ENCODE measurements at places on chromosomes 3 and 15.

- DNase-seq, result no peak
Measured at GRCh38 chr3:141371882-141372281, 3.6 kb downstream of the ZBTB38 start.

DNA sequence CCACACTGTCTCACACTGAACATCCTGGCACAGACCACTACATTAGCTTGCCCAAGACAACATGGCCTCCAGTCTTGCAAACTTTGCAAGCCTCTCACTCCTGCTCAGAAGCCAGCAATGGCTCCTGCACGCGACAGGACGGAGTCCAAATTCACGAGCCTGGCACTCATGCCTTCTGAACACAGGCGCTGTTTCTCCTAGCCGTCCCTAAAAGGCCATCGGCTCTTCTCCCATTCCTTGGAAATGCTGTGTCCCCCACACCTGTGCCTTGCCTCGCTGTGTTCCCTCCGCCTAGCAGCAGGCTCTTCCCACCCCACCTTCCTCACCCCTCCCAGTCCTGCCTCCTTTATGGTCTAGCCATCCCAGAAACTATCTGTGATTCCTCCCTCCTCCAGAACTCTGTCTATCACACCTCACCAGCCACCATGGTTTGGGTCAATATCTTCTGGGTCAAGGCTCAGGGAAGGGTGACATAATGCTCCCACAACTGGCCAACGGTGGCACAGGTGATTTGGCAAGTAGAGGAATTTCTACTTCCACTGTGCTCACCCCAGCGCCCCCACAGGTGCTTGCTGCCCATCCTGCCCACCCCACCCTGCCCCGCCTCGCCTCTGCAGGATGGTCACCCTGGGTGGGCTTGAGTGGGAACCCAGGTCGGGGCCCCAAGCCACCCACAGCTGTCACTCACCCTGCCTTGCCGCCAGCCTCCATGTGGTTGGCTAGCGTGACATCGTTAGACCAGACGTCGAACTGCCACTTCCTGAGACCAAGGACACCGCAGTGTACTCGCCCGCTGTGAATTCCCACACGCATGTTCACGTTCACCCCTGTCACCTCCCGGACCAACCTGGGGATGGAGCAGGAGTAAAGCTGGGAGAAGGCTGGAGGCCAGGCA, 120.7 kb downstream of the ADCY5 start:
- no peak for DNase-seq

GRCh38 chr15:26525096-26525495, 247.8 kb downstream of the GABRB3 start:
- DNase-seq, result no peak

- DNase-seq, result no peak
Measured at GRCh38 chr3:84959470-84960271, 882 bp downstream of the CADM2 start.

- no peak for DNase-seq
Measured at GRCh38 chr3:123143669-123144411, 57.9 kb upstream of the SEC22A start.

DNA sequence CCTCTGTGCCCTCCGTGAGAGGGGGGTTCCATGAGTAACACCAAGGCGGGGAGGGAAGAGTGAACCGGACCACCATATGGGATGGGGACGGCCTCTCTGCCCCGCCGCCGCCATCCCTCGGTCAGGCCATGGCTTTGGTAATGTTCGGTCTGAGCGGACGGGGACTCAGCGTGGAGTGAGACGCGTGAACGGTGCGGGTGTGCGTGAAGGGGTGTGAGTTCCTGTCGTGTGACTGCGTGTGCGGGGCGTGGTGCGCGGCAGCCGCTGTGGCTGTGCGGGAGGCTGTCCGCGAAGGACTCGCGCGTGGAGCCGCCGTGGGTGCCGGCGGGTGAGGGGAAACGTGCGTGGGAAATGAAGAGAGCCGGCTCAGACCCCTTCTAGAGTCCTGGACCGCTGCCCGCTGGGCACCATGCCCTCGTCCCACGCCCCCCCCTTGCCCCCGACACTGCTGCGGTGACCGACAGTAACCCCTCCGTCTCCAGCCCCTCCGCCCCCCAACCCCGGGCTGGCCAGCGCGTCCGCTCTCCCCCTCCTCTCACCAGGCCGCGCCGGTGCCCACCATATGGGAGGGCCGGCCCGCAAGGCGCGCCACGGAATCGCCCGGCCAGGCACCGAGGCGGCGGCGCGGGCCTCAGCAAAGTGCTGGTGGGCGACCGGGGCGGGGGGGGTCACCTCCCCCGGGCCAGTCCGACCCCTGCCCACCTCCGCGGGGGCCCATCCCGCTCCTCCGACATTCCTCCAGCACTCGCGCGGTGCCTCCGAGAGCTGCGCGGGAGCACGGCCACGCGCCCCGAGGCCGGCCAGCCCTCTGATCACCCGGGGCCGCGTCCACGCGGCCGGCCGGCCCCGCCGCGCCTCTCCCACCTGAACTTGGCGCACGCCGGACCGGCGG, 589 bp downstream of the KLF15 start:
- no peak for DNase-seq

DNA sequence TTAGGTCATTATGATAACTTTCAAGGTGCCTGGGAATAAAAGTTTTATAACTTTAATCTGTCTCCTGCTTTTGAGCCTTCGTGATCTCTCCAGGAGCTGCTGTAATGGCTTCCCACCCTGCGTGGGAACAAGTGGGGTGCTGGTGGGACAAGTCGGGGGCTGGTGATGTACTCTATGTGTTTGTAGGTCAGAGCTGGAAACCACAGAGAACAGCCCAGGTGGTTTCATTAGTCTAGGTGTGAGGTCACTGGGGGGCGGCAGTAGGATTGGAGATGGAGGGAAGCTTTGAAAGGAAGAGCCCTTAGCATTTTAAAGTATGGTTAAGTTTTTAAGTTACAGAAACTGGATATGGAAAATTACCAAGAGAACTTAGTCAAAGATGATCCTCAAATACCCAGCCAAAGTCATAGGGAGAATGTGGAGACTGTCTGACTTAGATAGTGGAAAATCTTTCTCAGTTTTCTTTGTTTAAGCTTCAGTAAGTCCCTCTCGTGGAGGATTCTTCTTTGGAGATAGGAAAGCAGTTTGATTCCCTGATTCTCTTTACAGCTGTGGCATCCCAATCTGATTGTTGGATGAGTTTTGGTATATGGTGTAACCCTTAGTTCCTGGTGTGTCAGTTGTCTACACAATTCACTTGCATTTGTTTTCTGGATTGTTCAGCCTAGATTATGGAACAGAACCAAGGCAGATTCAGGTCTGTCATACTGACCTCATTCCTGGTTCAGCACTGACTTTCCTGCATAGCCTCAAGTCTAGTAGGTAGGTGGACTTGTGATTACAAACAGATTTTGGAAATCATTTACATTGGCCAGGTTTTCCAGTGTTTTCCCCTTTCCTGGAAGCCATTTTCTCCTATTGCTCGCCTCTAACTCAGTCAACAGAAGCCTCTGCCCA, 115.6 kb downstream of the FNDC3B start:
- DNase-seq, result no peak

DNA sequence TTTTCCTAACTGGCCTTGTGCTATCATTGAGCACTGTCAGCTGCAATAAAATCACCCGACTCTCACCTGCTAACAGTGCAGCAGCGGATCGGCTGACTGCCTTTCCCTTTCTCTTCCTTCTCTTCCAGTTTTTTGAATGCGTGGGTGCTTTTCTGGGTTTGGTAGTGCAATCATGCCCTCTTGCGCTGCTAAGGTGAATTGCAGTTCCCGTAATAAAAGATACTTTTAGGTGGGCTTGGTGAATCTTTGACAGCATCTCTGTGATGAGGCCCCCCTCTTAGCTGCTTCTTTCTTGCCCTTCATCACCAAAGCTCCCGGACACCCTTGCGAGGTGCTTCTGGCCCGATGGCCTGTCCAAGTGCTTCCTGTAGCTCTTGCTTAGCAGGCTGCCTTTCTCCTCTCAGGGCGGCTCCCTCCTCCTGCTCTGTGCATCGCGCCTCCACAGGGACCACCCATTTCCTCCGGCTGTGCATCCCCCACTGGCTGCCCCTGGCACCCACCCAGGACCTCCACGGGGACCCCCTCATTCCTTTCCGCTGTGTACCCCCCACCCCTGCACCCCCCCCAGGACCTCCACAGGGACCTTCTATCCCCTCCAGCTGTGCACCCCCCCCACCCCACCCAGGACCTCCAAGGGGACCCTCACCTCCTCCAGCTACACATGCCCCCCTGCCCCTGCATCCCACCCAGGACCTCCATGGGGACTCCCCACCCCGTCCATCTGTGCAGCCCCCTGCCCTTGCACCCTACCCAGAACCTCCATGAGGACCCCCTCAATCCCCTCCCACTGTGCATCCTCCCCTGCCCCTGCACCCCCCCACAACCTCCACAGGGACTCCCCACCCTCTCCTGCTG, 50.8 kb upstream of the RPL32 start:
- no peak for DNase-seq

DNA sequence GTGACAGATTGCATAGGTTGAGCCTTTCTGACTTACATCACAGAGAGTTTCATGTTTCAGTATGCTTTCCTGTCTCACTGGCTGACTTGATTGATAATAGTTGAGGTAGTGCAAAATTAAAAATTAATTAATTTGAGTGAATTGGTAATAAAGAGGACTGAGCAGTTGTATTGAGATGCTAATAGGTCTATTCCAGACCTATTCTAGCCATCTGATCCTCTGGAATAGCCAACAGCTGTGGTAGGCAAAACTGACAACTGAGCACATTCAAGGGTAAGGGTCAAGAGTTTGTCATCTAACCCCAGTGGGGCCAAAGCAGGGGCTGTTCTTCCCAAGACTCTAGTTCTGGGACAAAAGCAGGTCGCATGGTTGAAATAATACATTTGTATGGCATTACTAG, 132.4 kb downstream of the EPHA3 start:
- no peak for DNase-seq

DNA sequence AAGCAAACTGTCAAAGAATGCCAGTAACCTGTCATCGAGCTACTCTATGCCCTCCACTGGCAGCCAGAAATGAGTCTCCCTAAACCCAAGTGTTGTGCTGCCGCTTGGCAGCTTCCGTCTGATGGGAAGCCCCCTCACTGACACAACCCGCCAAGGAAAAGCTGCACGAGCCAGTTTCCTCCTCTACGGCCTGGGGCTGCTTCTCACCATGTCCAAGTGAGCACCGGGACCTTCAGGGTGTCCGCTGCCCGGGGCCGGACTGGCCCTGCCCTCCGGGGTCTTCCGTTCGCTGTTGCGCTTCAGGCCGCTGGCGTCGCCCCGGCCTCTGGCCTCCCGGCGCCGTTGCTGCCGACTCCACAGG, 490 bp downstream of the TOMM70 start:
- DNase-seq, result no peak

GRCh38 chr3:184554461-184554860, 7.1 kb upstream of the EPHB3 start:
- no peak for DNase-seq

- no peak for DNase-seq
Measured at GRCh38 chr3:72439321-72440183, 408.7 kb downstream of the SHQ1 start.

- DNase-seq, result no peak
Measured at GRCh38 chr3:18390024-18390660, 35.0 kb downstream of the SATB1 start.

GRCh38 chr15:97875513-97876280, 84.8 kb upstream of the ARRDC4 start:
- DNase-seq, result no peak

DNA sequence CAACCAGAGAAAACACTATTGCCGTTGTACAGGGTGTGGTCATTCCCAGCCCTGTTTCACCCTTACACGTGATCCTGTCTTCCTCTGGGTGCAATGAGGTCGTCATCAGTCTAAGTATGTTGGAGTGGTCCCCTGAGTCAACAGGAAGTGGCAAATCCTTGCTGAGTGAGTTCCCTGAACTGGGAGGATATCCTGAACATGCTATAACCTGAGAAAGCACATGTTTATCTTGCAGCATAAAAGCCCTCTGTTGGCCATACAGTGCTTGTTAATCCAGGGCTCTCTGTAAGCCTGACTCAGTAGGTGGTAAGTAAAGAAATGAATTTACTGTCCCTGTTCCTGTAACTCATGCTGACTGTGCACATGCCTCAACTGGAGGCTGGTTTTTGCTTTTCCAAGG, 477.8 kb upstream of the RGMA start:
- no peak for DNase-seq

DNA sequence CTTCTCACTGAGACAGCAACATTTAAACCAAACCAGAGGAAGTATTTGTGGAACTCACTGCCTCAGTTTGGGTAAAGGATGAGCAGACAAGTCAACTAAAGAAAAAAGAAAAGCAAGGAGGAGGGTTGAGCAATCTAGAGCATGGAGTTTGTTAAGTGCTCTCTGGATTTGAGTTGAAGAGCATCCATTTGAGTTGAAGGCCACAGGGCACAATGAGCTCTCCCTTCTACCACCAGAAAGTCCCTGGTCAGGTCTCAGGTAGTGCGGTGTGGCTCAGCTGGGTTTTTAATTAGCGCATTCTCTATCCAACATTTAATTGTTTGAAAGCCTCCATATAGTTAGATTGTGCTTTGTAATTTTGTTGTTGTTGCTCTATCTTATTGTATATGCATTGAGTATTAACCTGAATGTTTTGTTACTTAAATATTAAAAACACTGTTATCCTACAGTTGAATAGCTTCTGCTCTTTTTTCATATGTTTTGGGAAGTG, 23.3 kb downstream of the CLDN18 start:
- no peak for DNase-seq

DNA sequence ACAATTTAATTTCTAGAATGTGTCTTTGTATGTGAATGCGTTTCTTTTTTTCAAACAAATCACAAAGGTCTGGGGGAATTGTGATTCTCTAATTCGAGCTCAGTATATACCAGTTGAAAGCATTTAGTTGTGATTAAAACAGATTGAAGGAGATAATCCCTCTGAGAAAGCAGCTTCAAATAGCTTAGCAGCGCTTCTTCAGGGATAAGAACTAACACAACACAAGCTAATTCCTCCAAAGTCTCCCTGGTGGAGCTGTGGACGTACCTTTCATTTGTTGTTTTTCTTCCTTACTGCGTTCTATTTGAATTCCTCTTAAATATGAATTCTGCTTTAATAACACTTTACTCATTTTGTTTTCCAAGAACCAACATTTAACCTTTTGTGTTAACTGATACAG, 286.7 kb downstream of the ROBO2 start:
- DNase-seq, result no peak

- DNase-seq, result no peak
Measured at GRCh38 chr3:158700559-158700958, 28.1 kb upstream of the LXN start.

DNA sequence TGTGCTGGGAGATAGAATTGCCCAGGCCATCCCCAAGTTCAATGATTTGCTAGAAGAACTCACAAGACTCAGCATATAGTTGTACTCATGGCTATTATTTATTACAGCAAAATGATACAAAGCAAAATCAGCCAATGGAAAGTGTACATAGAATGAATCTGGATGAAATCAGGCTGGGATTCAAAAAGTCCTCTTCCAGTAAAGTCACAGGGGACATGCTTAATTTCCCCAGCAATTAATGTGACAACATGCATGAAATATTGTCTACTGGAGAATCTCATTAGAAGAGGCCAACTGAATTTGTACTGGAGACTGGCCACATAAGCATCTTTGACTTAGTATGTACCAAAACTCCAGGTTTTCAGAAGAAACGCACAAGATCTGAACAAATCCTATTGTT, 1043.1 kb downstream of the NAALADL2 start:
- no peak for DNase-seq

All from vagina (tissue), 2 donors.